ENCODE measurements at places on chromosomes 2 and 18.

GRCh38 chr2:105888625-105889024 is 143.9 kb downstream of the NCK2 start:
- DNase-seq: no peak

GRCh38 chr18:39425172-39425850 is 1859.7 kb upstream of the CELF4 start:
- DNase-seq: no peak

DNA sequence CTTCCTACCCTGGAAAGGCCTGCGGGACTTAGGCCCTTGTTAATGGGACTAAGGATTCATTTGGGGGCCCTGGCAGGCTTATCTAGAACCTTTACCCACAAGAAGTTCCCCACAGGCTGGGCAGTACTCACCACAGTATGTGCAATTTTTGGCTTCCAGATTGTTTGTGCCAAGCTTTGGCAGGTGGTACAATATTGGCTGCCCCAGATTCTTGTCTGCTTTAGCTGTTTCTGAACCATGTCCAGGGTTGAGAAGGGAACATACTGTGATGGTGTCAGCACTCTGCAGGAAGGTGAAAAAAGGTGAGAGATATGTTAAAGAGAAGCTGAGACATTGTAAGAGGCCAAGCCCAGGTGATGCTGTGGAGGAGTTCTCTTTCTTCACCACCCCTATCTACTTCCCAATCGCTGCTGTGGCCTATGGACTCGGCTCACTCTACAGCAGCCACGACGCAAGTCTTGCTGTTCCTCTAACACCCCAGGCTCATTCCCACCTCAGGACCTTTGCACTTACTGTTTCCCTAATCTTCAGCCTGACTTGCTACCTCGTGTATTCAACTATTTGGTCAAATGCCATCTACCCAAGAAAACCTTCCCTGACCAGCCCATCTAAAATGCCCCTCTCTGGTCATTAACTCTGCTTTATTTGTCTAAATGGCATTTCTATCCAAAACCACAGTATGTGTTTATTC is 9.2 kb downstream of the SLC4A5 start:
- DNase-seq: no peak

DNA sequence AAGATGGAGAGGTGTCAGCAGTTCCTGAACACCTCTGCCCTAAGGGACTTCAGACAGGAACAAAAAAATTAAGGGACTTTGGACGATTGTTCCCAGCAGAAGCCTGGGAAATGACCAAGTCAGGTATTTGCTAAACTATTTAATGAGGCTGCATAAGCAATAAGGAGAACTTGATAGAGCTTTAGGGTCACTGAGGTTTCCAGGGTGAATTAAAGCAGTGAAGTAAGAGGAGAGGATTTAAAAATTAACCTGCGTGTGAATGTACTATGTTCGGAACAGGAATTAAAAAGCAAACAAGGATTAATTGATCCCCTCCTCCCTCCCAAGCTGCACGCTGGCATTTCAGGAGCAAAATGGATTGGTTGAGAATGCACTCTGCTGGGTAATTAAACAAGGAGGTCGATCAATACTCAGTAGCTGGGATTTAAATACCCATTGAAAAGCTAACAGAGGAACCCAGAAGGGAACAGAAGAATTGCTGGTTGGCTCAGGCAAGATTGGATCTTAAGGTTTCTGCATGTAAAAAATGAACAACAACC is 157.2 kb downstream of the RNF152 start:
- no peak for DNase-seq

GRCh38 chr2:237625777-237626176 is 1.6 kb upstream of the LRRFIP1 start:
- no peak for DNase-seq

GRCh38 chr2:157032017-157032416 is 225.5 kb upstream of the GALNT5 start:
- no peak for DNase-seq

DNA sequence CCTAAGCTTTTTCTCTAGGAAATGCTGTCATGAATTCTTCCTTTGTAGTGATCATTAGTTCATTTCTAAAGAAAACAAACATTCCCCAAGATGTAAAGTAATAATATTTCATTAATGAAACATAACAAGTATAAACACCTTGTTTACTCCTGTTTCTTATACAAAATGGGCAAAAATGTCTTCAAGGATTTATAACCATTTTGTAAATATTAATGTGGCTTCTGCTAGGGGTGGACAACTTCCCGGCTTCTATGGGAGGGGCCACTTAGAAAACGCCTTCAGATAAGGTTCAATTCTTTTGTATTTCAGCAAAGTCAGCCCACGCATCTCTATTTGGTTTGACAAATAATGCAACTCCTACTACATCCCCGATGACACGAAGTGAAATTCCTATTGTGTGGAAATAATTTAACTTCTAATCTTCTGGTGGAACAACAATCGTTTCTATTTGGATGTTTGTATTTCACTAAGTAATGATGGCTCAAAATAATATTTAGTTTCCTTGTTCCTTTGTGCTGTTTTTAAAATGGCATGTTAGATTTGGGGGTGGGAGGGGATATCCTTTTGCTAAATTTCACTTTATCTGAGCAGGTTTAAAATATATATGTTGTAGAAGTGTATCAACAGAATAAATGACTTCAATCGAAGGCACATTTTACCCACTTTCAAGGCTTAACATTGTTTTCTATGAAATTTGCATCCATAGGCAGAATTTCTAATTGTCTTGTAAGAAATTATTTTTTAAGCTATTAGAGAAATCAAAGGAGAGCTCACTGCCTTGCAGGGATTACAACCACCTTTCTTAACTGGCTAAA is 14.7 kb upstream of the HOXD1 start:
- no peak for DNase-seq

DNA sequence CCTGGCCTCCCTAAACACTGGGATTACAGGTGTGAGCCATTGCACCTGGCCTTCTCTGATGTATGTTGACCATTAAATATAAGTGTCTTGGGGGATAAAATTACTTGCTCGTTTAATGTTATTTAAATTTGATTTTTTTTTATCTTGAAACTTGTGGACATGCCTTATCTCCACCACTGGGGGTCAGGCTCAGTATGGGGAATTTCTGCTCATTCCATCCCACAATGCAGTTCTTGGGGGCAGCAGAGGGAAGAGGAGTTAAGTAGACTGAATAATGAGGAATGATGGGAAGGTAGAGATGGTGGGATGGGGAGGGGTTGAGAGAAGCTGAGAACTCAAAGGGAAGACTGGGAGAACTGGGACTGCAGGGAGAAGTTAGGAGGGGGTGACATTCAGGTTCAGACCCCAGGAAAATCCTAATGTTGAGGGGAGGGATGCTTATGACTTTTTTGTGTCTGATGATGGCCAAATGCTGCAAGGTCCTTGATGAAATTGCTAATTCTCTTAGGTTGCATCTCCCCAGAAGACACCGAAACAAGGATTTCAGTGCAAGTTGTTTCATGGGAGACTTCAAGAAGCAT is 174.2 kb downstream of the MIB1 start:
- DNase-seq: no peak

- DNase-seq: no peak
Observed at GRCh38 chr2:84131278-84131830, 327.7 kb downstream of the SUCLG1 start.

- no peak for DNase-seq
Observed at GRCh38 chr2:32772638-32773447, 145.0 kb downstream of the TTC27 start.

GRCh38 chr2:124025171-124025580 is at the start of gene CNTNAP5:
Gene CNTNAP5 (plus strand): TSS chr2:124025287. CDS start chr2:124025651, 364 bp downstream.
- DNase-seq: no peak

- DNase-seq: no peak
Observed at GRCh38 chr18:29248805-29249204, 1071.9 kb upstream of the CDH2 start.

- DNase-seq: no peak
Observed at GRCh38 chr18:44781886-44782285, 101.2 kb downstream of the SETBP1 start.

DNA sequence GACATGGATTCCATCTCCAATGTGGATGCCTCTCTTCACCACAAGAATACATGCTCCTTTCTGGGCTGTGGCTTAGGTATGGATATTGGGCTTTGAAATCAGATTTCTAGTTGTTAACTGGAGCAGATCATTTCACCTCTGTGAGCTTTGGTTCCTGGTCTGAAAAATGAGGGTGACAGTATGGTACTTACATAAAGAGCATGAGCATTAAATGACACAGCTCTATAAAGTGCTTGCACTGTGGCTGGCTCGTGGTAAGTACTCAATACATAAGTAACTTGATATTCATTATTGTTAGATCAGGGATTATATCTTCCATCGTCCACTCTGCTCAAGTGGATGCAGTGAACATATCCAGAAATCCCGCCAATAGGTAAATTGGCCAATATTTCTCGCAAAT is 33.4 kb downstream of the ARHGAP25 start:
- no peak for DNase-seq

- no peak for DNase-seq
Observed at GRCh38 chr2:16653799-16654198, 11.8 kb downstream of the CYRIA start.

GRCh38 chr18:24841536-24841935 is 381.1 kb downstream of the HRH4 start:
- DNase-seq: no peak

DNA sequence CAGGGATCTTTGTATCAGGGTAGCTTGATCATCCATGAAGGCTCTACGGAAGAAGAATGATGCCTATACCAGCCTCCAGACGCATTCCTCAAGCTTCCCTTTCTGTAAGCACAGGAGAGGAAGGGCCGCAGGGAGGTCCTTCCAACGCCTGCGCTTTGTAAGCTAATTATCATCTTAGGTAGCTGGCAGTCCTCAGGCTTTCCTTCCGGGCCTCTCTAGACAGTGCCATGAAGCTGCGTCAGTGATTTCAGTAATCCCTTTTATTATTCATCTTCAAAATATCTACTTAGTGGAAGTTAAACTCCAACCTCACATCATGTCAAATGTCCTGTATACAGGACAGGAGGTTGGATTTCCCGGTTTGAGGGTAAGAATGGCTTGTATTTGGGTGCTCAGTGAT is 92.3 kb downstream of the ETAA1 start:
- no peak for DNase-seq

DNA sequence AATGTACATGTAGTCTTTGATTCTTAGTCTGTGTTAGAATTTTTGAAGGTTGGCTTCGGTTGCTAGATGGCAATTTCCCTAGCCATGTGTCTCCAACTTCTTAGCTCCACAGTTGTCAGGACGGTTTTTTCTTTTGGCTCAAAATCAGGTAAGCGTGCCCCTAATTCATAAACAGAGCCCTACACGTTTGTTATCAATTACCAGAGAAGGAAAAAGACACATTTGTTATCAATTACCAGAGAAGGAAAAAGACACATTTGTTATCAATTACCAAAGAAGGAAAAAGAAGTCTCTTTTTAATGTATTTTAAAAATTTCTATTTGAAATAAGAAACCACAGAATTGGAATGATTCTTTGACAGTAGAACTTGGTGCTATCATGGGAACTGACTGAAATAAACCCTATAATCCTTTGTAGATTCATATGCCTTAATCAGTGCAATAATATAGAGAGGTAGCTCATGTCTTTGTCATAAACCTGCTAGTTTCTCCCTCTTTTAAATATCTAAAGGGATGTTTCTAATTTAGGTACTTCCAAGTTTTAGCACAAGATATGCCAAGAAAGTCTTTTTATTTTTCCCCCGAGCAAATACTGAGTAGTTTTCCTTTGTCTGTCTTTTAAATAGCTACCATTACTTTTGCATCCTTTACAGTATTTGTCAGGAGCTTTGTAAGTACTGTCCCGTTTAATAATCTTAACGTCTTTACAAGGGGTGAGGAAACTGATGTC is 35.9 kb downstream of the CAMKMT start:
- no peak for DNase-seq

DNA sequence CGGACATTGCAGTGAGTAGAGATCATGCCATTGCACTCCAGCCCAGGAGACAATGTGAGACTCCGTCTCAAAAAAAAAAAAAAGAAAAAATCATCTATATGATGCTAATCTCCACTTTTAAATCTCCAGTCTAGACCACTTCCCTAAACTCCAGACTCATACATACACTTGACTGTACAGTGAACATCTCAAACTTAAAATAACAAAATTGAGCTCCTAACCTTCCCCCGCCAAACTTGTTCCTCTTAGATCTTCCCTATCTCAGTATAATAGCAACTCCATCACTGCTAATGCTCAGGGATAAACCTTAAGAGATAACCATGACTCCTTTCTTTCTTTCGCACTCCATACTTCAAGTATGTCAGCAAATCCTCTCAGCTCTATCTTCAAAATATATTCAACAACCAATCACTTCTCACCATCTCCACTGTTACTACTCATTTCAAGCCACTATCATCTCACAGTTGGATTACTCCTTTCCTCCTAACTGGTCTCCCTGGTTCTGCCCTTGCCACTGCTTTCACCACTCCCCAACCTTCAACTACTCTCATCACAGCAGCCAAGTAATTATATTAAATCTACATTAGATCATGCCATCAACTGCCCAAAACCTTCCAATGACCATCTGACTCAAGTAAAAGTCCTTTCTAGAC is 12.0 kb downstream of the MEMO1 start:
- DNase-seq: no peak

- no peak for DNase-seq
Observed at GRCh38 chr2:105431367-105432043, 32.7 kb upstream of the FHL2 start.

GRCh38 chr2:105889046-105889445 is 144.3 kb downstream of the NCK2 start:
- no peak for DNase-seq

GRCh38 chr18:8800876-8801262 is 95.5 kb downstream of the MTCL1 start:
- no peak for DNase-seq

DNA sequence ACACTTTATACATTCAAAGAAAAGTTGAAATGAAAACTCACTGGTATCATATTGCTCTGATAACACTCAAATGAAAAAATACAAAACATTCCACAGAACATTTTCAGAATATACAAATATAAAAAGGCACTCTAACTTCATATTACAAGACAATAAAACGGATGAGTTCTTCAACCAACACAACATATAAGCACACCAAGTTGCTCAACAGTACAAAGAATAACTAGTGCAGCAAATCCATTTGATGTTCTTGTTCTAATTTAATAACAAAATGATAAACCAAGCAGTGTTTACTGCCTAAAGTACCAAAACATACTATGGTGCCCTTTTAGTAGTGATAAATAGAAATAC is 60.8 kb upstream of the PGAP1 start:
- DNase-seq: no peak

DNA sequence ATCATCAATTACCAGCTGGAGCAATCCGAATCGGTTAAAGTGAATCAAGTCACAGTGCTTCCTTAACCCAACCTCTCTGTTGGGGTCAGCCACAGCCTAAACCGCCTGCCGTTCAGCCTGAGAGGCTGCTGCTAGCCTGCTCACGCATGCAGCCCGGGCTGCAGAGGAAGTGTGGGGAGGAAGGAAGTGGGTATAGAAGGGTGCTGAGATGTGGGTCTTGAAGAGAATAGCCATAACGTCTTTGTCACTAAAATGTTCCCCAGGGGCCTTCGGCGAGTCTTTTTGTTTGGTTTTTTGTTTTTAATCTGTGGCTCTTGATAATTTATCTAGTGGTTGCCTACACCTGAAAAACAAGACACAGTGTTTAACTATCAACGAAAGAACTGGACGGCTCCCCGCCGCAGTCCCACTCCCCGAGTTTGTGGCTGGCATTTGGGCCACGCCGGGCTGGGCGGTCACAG is 496 bp upstream of the ITGA4 start:
- peak; percentile 47 for DNase-seq

- no peak for DNase-seq
Observed at GRCh38 chr2:207951734-207952470, 73.4 kb downstream of the PLEKHM3 start.

Measured in stimulated activated CD8-positive, alpha-beta memory T cell treated with anti-CD3 and anti-CD28 coated beads, Interleukin-7, amount 100 ng/mL, for 1 hour (primary cell).